ENCODE measurements at places on chromosomes 1 and 21.

DNA sequence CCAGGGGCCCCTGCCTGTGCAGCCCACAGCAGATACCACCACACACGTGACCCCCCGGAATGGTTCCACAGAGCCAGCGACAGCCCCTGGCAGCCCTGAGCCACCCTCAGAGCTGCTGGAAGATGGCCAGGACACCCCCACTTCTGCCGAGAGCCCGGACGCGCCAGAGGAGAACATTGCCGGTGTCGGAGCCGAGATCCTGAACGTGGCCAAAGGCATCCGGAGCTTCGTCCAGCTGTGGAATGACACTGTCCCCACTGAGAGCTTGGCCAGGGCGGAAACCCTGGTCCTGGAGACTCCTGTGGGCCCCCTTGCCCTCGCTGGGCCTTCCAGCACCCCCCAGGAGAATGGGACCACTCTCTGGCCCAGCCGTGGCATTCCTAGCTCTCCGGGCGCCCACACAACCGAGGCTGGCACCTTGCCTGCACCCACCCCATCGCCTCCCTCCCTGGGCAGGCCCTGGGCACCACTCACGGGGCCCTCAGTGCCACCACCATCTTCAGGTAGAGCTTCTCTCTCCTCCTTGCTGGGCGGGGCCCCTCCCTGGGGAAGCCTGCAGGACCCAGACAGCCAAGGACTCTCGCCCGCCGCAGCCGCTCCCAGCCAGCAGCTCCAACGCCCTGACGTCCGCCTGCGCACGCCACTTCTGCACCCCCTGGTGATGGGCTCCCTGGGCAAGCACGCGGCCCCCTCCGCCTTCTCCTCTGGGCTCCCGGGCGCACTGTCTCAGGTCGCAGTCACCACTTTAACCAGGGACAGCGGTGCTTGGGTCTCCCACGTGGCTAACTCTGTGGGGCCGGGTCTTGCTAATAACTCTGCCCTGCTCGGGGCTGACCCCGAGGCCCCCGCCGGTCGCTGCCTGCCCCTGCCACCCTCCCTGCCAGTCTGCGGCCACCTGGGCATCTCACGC lies 51.0 kb downstream of the COL18A1 start:
- no peak for DNase-seq

DNA sequence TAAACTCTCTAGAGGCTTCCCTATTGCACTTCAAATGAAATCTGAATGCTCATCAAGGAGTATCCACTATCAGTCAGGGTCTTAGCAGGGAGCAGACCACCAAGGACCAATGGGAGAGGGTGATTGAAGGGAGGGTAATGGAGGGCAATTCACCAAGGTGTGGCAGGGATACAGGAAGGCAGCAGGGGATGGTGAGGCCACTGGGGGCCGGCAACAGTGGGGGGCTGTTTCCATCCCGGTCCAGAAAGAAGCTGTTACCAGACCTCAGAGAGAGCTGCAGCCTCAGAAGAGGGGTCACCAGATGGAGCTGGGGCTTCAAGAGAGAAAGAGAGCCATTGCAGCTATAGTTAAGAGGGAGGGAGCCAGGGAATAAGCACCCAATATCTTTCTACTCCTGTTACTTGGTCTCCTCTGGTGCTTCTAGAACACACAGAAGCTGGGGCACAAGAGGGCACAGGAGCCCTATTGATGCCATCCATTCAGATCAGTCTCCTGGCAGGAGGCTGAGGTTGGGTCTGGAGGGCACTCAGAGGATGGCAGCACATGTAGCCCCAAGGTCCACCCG lies 417.6 kb downstream of the PTPRU start:
- DNase-seq: no peak

DNA sequence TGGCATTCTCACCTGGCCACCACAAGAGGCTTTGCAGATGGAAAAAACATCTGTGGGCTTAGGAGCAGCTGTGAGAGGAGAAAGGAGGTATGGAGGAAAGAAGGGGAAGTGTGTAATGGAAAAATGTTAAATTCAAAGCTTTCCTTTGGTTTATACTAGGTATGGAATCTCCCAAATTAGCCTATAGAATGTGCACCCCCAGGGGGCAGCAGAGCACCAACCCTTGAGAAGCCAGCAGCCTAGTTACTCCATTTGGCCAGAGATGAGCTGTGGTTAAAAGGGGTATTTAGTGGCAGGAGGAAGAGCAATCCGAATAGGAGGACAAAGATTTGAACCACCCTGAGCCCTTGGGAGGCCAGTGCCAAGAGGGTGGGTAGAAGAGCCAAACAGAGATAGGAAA lies 97.5 kb upstream of the CTTNBP2NL start:
- no peak for DNase-seq

DNA sequence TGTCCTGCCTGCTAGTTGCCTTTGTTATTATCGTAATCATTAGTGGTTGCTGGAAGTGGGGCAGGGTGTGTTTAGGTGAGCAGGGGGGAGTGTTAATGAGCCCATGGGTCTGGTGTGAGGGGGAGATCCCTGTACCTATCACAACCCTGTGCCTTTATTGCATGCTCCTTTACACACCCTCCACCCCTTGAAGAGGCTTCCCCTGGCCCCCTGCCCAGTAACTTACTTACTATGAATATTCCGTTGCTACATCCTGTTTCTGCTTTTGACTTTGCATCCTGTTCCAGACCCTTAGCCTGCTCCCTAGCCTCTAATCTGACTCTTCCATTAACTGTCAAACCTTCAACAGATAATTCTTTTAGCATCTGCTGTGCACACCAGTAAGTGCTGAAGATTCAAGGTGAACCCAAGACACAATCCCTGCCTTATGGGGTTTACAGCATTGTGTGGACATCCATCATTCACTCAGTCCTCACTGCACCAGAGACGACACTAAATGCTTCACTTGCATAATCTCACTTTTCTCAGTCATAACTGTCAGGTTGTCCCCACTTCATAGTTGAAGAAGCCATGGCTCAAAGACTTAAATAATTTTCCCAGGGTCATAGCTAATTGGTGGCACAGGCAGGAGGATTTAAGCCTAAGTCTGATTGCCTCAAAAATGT lies 47.9 kb downstream of the CDC7 start:
- DNase-seq: no peak

- no peak for DNase-seq
Observed at GRCh38 chr1:62962901-62963776, 179.2 kb downstream of the ATG4C start.

- DNase-seq: no peak
Observed at GRCh38 chr1:244393604-244394176, 58.0 kb downstream of the ADSS2 start.

- DNase-seq: no peak
Observed at GRCh38 chr21:40847951-40848350, 993 bp upstream of the DSCAM start.

DNA sequence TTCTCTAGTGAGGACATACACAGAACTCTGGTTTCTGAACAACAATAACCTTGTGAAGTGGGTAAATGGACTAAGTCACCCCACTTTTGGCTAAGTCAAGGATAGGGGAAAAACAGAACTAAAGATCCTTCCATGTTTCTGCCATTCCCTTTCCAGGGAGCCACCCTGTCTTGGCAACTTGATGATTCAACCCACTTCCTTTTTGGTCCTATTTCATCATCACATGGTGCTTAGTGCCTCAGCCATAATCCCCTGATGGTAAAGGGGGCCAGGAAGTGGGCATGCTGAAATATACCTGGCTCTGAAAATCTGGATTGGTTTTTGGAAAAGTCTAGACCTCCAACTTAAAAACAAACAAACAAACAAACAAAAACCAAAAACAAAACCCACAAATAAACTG lies 206.4 kb upstream of the FOXD3 start:
- DNase-seq: no peak

DNA sequence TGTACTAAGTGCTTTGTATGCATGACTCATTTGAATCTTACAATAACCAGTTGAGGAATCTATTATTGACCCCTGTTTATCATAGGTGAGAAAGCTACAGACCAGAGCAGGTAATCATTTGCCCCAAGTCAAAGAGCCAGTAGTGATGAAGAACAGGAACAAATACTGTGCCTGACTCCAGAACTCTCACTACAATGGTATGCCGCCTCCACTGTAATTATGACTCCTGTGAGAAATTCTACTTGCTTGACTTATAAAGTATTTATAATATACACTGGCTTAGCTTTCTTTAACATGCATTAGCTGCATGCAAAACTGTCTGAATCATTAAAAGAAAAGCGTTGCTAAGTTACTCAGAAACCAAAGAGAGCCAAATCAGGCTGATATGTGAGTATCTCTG lies 92.6 kb downstream of the ZNF281 start:
- DNase-seq: no peak
